ELF-1 (cell line): ENCODE measurements at places on chromosomes 1 and 21.

DNA sequence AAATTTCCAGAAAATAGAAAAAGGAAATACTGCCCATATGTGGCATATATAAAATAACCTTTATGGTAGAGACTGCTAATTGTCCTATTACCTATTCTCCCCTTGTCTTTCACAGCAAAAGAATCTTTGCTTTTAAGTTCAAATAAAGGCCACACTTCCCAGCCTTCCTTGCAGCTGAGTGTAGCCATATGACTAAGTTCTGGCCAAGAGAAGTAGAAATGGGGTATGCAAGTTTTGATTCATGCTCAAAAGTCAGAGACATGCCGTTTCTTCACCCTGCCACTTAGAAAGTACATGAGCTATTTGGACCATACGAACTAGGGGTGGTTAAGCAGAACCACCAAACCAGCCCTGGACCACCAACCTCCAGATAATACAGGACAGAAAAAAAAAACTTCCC lies 18.3 kb upstream of the S100A2 start:
- no peak for DNase-seq

DNA sequence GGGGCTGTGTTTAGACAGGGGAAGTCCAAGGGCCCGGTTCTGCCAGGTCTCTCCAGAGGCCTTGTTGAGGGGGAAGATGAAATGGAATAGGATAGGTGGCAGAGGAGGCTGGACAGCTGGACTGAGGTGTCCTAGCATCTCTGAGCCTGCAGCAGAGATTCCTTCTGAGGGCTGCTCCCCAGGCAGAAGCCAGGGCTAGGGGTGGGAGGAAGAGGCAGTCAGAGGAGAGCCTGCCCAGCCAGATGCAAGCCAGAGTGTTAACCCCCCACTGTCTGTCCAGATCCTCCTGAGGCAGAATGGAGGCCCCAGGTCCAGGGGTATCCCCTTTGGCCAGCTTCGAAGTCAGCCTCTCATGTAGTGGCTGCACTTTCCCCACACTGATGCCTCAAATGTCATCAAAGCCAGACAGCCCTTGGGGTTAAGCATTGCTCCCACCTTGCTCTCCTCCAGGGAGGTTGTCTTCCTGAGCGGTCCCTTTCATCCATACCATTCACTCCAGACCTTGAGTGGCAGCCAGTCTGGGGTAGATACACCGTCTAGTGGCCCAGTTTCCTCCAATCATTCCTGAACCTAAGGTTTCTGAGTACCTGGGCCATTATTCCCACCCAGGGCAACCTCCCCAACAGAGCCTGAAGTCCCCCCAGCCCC lies 1.7 kb downstream of the CSF1 start:
- DNase-seq: no peak

- DNase-seq: peak; percentile 17
Measured at GRCh38 chr1:242454262-242455051, 70.0 kb downstream of the PLD5 start.

- DNase-seq: no peak
Measured at GRCh38 chr1:116396769-116397168, 23.7 kb downstream of the ATP1A1 start.

DNA sequence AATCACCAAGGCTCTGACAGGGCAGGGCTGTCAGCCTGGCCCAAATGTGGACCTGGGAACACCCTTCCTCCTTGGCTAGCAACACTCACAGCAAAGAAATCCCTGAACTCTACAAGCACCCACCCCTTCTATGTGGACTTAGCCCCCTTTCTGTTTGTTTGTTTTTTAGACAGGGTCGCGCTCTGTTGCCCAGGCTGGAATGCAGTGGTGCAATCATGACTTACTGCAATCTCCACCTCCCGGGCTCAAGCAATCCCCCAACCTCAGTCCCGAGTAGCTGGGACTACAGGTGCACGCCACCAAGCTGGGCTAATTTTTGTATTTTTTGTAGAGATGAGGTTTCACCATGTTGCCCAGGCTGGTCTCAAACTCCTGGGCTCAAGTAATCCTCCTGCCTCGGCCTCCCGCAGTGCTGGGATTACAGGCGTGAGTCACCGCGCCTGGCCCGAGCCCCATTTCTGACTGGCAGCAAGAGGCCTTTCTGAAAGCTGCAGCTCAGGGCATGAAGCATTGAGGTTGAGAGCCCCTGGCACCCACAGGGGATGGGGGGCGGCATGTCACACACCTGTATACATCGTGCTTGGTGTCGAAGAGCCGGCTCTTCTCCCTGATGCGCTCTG lies 16.2 kb downstream of the RIPK4 start:
- DNase-seq: no peak

DNA sequence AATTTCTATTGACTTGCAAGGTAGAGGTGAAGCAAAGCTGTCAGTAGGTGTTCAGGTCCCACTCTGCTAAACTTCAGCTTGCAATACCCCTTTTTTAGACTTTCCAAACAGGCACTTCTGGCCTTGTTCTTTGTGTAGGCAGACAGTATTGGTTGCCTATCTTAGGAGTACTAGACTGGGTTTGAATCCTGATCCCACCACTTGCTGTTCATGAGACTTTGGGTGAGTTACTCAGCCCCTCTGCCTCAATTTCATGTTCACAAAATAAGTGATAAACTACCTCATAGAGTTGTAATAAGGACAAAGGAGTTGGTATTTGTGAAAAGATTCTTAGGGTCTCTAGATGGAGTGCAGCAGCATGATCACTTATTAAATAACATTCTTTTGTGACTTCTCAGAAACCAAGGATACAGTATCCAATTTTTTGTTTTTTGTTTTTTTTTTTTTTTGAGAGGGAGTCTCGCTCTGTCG lies 5.2 kb downstream of the RCC1 start:
- DNase-seq: peak; percentile 73

DNA sequence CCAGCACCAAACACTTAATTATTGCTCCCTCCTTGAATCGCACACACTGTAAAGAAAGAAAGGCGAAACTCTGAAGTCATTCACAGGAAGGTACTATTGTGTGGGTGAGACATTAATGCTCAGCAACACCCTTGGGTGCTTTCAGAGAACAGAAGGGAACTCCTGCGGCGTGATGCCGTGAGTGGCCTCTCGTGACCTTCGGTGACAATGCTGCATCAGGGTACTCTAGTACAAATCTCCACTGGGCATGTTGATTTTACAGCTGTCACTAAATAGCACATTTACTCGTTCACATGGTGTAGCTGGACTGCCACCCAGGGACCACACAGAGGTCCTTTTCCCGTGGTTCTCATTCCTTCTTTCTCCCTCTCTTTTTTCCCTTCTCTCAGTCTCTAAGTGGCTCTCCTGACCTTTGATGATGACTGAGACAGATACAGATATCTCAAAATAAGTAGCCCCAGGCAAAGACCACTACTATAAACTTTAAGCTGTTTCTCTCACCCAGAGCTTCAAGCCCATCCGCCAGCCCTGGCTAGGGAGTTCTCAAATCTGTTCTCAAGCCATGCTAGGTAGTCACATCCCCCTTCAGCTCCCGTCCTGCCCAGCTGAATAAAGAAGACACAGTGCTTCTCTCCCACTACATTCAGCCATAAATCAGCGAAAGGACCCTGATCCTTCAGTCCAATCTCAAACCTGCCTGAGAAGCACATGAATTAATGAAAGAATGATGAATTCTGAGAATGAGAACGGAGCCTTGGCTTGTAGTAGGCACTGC lies 223.4 kb upstream of the FMN2 start:
- no peak for DNase-seq

DNA sequence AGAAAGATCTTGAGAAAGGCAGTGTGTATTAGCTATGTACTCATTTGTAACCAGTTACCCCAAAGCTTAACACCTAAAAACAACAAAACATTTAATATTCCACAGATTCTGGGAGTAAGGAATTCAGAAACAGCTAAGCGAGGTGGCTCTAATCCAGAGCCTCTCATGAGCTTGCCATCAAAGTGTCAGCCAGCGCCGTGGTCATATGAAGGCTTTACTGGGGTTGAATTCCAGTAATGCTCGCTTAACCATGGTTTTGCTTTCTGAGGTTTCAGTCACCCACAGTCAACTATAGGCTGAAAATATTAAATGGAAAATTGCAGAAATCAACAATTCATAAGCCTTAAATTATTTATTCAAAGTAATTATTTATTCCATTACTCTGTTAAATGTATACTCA lies 101.8 kb downstream of the CLIC6 start:
- DNase-seq: no peak

- no peak for DNase-seq
Measured at GRCh38 chr1:224493269-224493668, 58.7 kb upstream of the WDR26 start.

DNA sequence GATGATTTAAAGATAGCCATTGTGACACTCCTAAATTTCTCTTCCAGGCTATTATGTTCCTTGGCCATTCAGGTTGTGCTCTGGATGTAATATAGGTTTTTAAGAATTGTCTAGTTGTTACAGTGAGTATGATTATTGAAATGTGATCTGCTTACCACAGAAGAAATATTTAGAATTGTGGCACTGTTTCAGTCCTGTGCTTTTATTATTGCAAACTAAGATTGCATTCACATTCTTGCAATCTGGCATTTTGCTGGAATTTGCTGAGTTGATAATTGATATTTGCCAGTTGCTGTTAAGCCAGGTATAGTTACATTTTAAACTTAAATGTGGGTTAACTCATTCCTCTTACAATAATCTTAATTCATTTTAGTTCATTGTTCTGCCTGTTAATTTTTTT lies 22.3 kb downstream of the EXO1 start:
- no peak for DNase-seq

- peak; percentile 16 for DNase-seq
Measured at GRCh38 chr1:207565546-207566468, 69.8 kb downstream of the CR1 start.
